ENCODE measurements at places on chromosomes 6 and 20.

DNA sequence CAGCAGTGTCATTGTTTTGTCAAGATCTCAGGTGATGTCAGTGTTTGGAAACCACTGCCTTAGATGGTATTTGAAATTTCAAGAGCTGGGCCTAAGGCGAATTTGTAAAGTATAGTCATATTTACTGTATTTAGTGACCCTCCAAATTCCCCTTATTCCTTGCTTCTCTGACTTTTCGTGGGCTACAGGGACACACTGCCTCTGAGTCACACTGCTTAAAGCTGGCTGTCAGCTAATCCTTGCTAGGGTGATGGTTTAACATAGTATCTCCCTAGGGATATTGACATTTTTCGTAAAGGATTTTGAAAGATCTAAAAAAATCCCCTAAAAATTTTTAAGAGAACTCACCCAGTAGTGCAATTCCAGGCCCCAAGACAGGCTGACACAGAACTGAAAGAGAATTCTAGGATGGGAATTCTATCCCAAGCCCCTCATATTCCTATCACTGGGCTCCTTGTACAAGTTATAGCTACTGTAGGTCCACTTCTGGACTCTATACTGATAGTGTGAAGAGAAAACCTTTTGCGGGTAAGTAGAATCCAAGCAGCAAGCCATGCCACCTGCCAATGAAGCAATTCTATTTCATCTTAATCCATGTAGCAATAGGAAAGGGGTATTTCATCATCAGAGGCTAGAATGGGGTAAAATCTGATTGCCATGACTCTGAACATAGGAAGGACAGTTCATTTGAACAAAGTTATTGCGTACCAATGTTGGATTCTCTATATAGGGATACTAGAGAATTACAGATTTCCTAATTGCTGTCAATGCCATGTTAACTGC lies 4.3 kb downstream of the BMP6 start:
- DNase-seq: no peak

DNA sequence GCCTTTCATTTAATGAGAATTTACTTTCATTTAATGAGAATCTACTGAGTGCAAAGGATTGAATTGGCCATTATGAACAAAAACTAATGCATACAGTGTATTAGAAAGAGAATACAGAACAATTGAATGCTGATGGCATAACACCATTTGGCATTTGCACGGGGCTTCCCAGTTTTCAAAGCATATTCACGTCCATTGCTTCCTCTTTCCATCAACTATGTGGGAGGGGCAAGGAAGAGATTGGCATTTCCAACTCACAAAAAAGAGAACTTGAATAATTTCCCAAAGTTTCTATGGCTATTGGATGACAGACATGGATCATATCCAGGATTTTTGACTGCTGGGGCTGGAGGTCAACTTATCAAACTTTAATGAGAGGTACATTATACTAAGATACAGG lies 23.2 kb upstream of the ARG1 start:
- no peak for DNase-seq

GRCh38 chr6:107444277-107444676 lies 15.1 kb downstream of the PDSS2 start:
- DNase-seq: no peak

DNA sequence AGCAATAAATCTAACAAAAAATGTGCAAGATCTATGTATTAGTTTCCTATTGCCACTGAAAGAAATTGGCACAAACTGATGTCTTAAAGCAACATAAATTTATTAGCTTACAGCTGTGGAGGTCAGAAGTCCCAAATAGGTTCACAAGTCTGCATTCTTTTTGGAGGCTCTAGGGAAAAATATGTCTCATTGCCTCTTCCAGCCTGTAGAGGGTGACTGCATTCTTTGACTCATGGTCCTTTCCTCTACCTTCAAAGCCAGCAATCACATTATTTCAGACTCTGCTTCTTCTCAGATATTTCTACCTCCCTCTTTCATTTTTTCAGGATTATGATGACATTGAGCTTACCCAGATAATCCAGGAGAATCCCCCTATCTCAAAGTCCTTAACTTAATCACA lies 1531.1 kb downstream of the KHDRBS2 start:
- no peak for DNase-seq

DNA sequence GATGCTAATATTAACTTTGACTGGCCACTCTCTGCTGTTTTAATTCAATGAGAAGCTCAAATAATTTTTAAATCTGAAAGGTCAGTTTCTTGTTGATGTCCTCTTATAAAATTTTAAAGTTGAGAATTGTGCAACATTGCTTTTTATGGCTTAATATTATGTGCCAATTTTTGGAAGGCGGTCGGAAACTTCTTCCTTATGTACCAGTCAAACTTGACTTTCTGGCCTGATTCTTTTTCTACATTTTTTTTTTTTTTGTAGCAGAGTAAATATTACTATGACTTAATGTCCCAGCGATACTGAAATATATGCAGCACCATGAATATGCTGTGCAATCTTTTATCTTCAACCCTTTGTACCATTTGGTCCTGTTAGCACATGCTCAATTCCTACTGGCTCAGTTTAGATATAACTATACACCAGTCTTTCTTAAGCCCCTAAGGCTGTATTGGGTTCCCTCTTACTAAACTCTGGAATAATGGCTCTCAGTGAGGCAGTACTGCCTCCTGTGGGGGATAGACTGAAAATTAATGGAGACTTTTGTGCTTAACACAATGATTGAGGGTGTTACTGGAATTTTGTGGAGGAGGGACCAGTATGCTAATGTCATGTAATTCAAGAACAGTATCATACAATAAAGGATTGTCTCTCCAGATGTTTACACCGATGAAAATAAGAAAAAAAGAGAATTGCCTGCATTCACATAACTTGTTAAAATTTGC lies 156.4 kb upstream of the SYNCRIP start:
- DNase-seq: no peak

GRCh38 chr6:144252259-144252658 lies 32.9 kb upstream of the UTRN start:
- no peak for DNase-seq

DNA sequence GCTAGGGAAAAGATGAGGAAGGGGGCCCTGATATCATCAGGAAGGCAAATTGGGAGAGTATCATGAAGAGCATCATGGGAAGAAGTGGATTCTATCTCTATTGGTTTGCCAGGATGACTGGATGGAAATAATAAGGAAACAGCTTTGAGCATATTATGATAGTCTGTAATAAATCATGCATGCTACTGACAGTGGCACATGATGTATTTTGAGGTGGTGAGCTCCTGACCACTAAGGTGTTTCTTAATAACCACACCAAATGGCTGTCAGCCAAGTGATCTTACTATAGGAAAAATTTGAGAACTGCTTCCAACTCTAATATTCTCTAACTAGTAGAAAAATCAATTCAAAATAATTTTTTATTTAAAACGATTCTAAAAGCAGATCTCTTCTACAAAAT lies 548.4 kb upstream of the JAG1 start:
- DNase-seq: no peak

- no peak for DNase-seq
Observed at GRCh38 chr6:125421836-125422235, 120.1 kb upstream of the HDDC2 start.

DNA sequence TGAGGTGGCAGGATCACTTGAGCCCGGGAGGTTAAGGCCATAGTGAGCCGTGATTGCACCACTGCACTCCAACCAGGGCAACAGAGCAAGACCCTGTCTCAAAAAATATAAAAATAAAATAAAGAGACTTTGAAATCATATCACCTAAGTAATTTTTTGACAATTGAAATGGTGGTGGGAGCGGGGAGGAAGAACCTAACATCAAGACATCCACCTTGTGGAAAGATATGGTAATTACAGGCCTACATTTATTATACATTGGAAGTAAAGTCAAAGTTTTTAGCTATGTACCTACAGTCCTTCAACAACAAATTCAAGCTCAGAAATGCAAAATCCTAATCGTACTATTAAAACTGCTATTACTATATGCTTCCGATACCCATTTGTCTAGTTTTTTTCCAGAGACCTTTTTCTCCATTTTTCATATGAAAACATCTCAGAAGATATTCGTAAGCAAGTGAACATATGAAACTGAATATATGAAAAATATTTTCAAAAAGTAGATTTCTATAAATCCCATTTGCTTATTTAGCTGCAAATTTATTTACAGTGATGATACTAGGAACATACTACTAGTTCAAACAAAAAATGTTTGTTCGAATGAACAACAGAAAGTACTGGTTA lies 83.3 kb downstream of the SYCP2 start:
- DNase-seq: no peak

- DNase-seq: no peak
Observed at GRCh38 chr20:39941245-39941644, 747.8 kb downstream of the MAFB start.

Data from stimulated activated CD4-positive, alpha-beta T cell treated with anti-CD3 and anti-CD28 coated beads, TNF-alpha, amount 100 ng/mL, for 24 hours (primary cell).